Glutamatergic neuron (in vitro differentiated cells): ENCODE measurements at places on chromosomes 4 and X.

- DNase-seq: peak; percentile 13
Observed at GRCh38 chrX:100623001-100623400, 13.6 kb downstream of the TSPAN6 start.

- no peak for DNase-seq
Observed at GRCh38 chr4:8915201-8916200, 43.9 kb upstream of the HMX1 start.

DNA sequence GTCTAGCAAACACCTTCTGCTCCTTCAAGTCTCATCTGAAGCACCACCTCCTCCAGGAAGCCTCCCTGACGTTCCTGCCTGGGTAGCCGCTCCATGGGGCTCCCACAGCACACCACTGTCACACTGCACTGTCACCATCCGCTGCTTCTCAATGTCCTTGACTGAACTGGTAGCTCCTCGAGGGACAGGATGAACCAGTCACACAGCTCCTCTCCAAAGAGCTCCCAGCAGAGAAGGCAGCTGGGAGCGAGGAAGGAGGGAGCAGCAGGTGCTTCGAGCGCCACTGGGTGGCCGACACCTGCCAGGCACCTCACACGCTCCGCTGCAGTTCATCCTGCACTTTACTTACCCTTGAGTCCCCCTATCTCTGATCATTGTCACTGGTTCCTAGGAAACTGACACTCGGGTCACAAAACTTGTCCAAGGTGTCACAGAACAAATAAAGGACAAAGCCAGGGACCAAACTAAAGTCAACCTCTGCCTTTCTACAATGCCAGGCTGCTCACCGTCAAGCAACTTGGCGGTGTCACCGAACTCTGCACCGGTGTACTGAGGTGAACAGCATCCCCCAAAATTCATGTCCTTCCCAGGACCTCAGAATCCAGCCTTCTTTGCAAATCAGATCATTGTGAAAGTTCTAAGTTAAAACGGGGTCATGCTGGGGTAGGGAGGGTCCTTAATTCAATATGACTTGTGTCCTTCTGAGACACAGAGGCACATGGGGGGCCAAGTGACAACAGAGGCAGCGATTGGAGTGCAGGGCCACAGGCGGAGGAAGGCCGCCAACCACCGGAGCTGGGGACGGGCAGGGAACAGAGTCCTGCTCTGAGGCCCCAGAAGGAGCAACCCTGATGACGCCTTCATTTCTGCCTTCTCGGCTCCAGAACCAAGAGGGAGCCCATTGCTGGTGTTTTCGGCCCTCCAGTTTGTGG, 5.5 kb upstream of the S100P start:
- no peak for DNase-seq

- no peak for DNase-seq
Observed at GRCh38 chr4:97185233-97185632, 958.0 kb downstream of the STPG2 start.

DNA sequence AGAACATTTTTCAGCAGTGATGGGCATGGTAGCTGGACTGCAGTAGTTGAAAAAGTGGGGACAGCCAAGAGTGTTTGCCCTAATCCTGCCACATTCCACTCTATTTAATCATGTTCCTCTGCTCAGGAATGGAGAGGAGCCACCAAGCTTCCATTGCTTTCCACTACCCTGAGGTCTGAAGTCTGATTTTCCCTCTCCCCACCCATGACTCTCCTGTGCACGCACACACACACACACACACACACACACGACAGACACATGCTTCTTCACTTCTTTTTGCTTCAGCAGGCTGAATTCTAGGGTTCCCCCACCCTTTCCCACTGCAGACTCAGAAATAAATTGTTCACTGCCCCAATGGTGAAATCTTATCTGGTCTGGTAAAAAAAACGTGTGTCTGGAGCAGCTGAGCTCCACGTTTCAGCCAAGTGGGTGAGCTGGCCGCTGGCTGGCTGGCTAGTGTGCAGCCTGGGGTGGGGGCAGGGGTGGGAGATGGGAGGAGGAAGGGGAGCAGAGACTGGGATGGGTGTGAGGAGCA, 142.7 kb upstream of the NALF2 start:
- no peak for DNase-seq

- DNase-seq: no peak
Observed at GRCh38 chr4:20603671-20604313, 96.5 kb upstream of the PACRGL start.

GRCh38 chr4:38385093-38386004, 278.6 kb upstream of the KLF3 start:
- DNase-seq: no peak
